Activated gamma-delta T cell (primary cell): ENCODE measurements at places on chromosomes 7 and 10.

DNA sequence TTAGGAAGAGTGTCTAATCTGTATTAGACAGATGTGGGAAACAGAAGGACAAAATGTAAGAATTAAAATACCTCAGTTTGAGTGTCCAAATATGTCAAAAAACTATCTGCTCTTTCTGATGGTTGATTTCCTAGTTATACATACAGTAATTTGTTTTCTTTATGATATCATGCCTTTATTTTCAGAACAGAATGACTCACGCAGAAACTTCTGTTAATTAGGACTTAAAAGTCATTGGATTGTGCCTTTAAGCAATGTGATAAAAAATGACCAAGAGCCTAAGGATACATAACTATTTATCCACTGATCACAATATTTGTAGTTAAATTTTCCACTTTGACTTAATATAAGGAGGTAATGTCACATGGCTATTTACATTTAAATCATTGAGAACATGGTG, 206.7 kb upstream of the PTPRZ1 start:
- no peak for DNase-seq

DNA sequence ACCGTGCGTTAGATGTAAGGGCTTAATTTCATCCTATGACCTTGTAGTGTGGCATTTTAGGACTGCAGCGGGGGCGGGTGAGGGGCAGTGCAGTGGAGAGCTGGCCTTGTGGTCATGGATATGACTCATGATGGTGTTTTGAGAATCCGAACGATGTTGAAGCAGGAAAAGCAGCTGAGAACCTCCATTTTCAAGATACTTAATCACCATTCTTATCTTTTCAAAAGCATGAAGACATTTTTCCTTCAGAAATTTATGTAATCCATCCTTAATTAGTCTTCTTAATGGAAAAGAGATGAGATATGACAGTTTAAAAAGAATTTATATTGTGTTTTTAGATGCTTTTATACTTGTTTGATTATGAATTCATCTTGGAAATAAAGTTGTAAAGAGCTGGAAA, 9.6 kb downstream of the ATP5F1C start:
- DNase-seq = no peak

GRCh38 chr7:141460781-141461715, 90.2 kb upstream of the AGK start:
- DNase-seq = no peak

DNA sequence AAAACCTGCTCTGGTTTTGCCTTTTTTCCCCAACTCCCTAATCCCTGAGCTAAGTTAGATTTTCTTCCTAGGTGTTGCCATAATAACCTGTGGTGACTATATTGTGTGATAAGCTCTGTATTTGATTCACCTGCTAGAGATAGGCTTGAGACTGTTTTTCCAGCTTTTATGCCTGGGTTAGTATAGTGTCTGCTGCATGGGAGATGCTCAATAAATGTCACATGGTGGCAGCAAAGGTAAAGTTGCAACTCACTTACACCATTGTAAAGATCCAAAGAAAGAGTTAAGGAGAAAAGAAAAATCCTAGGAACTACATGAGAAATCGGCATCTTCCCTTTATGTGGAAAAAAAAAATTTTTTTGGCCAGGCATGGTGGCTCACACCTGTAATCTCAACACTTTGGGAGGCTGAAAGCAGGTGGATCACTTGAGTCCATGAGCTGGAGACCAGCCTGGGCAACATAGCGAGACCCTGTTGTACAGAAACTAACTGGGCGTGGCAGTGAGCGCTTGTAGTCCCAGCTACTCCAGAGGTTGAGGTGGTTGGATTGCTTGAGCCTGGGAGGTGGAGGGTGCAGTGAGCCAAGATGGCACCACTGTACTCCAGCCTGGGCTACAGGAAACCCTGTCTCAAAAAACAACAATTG, 3.7 kb downstream of the CCNJ start:
- no peak for DNase-seq

DNA sequence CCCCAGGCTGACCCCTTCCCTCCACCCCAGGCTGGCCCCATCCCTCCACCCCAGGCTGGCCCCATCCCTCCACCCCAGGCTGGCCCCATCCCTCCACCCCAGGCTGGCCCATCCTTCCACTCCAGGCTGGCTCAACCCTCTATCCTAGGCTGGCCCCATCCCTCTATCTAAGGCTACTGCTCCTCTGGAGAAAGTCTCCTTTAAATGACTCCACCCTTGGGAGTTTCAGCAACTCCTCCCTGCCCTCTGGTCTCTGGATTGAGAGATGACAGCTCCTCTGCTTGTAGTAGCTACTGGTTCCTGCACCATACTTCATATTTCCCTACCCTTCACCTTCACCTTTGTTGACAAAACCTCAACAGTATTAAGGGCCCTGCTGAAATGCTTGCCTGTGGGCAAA, 8.5 kb downstream of the PRLHR start:
- DNase-seq = no peak

- DNase-seq = no peak
Observed at GRCh38 chr10:120982507-120982906, 131.3 kb downstream of the WDR11 start.

DNA sequence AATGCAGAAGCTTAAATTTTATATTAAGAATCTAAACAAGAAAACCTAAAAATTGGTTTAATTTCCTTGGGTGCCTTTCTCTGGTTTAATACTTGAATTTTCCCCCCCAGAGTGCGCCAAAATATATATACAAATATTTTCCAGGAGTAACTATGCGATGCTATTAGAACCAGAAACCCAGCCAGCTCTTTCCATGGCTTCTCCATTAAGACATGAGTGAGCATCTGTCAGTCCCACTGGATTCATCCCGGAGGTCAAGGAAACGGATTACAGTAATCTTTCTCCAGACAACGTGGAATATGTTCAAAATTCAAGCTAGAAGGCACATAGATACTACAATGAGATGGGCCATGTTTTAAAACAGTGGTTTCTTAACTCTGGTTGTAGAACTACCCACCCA, 148.8 kb downstream of the TAX1BP1 start:
- DNase-seq = no peak

GRCh38 chr10:24920907-24921881, 31.2 kb downstream of the PRTFDC1 start:
- no peak for DNase-seq
